ENCODE measurements at places on chromosomes 13 and 19.

- DNase-seq: no peak
Observed at GRCh38 chr13:109203587-109203986, 574.2 kb downstream of the MYO16 start.

DNA sequence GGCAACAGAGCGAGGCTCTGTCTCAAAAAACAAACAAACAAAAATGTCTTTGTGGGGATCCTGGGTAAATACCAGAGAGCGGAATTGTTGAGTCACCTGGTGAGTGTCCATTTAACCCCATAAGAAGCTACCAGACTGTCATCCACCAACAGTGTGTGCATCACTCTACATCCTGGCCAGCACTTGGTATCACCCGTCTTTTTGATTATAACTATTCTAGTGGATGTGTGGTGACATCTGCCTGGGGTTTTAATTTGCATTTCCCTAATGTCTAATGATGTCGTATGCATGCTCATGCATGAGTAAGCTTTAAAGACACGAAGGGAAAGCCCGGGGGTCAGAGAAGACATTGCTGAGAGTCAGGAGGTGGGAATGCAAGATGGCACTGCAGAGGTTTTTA, 126.7 kb upstream of the MRI1 start:
- DNase-seq: no peak

DNA sequence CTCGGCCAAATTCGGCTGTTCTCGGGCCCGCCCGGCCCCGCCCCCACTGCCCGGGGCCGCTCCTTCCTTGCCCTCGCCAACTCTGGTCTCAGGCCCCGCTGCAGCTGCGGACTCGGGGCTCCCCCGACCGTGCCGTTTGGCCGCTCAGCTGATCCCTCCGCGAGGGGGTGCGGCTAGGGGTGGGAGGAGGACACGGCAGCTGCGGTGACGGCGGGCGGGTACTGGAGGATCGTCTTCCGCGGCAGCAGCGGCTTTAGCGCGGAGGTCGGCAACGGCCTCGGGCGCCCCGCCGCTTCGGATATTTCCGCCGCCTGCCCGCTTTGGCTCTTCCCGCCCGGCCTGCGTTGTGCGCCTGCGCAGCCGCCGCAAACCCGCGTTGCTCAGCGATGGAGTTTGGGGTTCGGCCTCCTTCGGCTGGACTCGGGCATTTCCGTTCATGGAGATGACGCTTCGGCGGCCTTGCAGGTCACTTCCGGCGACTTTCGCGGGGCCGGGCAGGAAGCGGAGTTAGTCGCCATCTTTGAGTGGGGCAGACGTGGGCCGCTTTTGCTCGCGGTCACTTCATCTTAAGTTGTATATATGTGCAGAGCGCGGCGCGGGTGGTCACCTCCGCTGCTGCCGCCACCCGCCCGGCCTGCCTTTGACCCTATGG, 338 bp upstream of the UBE2M start:
- DNase-seq: peak; percentile 99

DNA sequence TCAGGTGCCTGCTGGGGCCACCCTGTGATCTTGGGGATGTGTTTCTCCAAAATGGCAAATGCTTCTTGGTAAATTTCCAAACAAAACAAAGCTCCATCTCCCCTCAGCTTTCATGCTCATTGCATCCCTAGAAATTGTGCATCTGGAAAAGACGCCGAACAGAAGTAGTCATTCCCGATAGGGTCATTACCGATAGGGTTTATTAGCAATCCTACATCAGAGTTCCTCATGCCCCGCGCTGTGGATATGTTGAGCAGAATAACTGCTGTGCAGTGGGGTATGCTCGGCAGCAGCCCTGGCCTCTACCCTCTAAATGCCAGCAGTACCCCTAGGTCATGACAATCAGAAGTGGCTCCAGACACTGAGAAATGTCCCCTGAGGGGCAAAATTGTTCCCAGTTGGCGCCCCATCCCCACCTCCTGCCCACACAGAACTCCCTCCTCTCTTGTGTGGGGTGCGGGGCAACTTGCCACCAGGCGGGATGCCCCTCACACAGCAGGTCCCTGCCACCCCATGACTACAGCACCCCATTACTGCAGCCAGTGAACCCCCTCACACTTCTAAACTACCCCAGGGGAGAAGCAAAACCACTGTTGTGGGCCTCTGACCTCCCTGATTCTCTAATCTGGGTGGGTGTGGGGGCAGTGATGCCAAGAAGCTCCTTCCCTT, 13.0 kb upstream of the SLC7A10 start:
- no peak for DNase-seq

DNA sequence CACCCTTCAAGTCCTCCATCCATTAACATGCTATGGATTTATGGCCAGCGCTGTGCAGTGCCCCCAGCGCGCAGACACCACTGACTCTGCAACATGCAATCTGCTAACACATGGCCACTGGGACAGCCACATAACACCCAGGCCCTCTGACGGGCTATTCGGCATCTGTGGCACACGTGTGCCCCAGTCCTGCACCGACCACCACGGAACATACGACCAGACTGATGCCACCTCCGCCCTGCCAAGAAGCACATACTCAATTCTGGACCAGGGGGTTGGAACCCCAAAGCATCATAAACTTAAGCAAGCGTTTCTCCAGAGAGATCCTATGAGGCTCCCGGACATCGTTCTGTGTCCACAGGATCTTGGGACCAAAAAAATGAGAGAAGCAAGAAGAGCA, 9.8 kb downstream of the STK24 start:
- no peak for DNase-seq

- no peak for DNase-seq
Observed at GRCh38 chr13:20414546-20415305, 110.9 kb downstream of the CRYL1 start.

DNA sequence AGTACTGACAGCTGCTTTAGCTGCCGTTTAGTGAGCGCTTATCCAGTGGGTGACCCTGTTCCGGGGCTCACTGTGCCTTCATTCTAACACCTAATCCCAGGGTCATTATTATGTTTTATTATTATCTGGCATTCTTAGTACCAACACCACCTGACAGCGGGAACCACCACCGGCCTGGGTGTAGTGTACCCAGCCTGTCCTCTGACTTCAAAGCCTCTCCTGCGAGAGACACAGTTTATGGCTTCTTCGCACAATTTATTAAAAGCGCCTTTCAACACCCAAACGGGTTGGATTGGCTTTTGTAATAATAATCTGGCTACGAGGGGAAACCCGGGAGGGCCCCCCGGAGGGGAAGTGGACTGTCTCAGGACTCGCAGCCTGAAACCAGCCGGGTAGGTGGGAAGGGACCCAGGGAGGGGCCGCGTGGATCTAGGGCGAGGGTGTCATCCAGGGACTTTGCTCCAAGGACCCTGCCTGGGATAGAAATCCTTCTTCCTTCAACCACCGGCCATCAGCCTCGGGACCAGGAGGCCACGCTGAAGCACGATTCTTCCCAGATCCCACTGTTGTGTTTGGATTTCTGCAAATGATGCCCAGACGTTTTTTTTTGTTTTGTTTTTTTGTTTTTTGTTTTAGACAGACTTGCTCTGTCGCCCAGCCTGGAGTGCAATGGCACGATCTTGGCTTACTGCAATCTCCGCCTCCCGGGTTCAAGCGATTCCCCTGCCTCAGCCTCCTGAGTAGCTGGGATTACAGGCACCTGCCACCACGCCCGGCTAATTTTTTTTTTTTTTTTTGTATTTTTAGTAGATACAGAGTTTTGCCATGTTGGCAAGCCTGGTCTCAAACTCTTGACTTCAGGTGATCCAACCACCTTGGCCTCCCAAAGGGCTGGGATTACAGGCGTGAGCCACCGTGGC, 1.6 kb upstream of the ZBTB7A start:
- no peak for DNase-seq

GRCh38 chr13:77345150-77345780, 18.4 kb upstream of the MYCBP2 start:
- DNase-seq: no peak

DNA sequence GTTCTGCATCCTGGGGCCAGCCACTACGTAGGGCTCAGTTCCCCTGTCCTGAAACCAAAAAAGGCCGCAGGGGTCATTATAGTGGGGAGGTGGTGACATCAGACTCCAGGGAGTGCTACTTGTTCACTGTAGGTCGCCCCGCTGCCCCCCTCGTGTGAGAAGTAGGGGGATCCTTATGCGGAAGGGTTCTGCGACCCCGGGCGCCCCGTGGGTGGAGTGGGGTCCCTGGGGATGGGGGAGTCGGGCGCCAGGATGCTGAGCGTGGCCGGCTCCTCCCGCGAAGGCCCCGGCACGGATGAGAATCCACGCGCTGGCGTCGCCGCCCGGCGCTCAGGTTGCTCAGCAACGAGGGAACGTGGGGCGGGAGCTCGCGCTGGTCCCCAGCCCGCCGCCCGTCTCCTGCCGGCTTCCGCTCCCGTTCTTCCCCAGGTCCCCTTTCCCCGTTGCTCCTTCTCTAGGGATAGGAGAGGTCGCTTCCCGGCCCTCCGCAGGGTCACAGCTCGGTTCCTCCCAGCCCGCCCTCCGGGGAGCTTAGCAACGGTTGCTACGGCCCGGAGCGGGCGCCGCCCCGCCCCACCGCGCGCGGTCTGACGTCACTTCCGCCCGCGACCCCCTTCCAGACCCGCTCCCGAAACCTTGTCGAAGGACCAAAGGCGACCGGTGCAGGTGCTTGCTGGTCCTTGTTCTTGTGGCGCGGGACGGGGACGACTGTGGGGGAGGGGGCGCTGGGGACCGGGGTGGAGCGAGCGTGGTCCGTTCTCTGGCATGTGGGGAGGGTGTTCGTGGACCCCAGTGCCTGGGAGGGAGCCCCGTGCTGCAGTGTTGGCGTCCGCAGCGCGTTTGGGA, at the start of gene NAT14:
Gene NAT14, plus strand, starts transcription at position 596 of the 846 bp plus-strand sequence. CDS start 521 bp downstream, outside the sequence.
- DNase-seq: peak; percentile 74

DNA sequence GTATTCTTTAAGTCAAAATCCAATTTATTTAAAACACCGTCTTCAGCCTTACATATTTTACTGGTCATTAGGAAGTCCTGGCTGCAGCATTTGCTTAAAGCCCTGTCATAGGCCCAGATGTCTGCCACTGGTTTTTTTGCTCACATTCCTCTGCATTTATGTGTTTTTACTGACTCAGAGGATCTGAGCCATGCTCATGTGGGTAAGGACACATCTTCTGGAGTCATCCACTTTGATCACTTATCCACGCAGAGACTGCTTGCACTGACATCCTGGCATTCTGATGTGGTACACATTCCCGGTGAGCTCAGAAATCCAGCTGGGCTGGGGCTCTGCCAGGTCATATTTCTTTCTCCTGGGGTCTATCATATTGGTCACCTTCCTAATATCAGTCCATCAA, 531.7 kb upstream of the ARGLU1 start:
- no peak for DNase-seq

GRCh38 chr13:42275506-42275905, 3.6 kb downstream of the AKAP11 start:
- no peak for DNase-seq

GRCh38 chr19:4477034-4477801, 5.1 kb downstream of the HDGFL2 start:
- no peak for DNase-seq

- DNase-seq: no peak
Observed at GRCh38 chr19:29410601-29411000, 115.2 kb upstream of the VSTM2B start.

- DNase-seq: no peak
Observed at GRCh38 chr13:25224151-25224550, 52.1 kb upstream of the AMER2 start.

GRCh38 chr19:38293281-38293680, 10.8 kb upstream of the C19orf33 start:
- no peak for DNase-seq

DNA sequence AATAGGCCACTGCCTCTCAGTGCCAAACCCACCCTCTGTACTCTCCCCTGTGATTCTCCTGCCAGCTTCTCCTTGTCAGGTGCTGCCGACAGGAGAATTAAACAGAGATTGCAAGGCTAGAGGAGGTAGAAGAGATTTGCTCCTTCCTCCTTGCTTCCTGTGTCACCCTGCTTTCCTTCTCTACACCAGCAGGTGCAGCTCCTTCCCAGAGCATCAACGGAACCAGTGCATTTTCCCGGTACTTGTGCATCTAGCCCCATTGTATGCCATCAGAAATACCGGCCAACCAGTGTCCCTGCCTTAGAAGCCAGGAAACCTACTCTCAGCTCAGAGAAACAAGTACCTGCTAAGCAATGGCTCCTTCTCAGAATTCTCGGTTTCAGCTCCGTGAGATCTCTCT, 253.2 kb downstream of the SUCLA2 start:
- no peak for DNase-seq

GRCh38 chr19:14575428-14575980, 3.6 kb upstream of the NDUFB7 start:
- no peak for DNase-seq

GRCh38 chr13:98632961-98633360, 56.1 kb upstream of the STK24 start:
- no peak for DNase-seq

GRCh38 chr13:114194853-114195252, 15.8 kb downstream of the CFAP97D2 start:
- no peak for DNase-seq

DNA sequence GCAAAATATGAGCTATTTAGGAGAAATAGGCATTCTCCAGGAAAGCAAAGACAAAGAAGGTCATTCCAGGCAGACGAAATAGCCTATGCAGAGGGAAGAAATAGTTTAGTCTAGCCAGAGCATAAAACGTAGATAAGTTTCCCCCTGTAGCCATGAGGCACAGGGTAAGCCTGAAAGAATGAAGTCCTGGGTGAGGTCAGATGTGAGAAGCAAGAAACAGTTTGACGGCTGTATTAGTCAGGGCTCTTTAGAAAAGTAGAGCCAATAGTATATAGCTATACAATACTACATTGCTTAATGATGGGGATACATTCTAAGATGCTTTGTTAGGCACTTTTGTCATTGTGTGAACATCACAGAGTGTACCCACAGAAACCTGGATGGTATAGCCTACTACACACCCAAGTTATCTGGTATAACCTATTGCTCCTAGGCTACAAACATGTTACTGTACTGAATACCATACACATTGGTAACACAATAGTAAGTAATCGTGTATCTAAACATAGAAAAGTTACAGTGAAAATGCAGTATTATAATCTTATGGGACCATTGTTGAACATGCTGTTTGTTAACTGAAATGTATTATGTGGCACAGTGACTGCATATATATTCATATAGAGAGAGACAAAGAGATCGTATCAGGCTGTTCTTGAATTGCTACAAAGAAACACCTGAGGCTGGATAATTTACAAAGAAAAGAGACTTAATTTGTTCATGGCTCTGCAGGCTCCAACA, 59.3 kb upstream of the WDFY2 start:
- no peak for DNase-seq

- no peak for DNase-seq
Observed at GRCh38 chr19:49479975-49480628, 6.1 kb downstream of the FLT3LG start.

DNA sequence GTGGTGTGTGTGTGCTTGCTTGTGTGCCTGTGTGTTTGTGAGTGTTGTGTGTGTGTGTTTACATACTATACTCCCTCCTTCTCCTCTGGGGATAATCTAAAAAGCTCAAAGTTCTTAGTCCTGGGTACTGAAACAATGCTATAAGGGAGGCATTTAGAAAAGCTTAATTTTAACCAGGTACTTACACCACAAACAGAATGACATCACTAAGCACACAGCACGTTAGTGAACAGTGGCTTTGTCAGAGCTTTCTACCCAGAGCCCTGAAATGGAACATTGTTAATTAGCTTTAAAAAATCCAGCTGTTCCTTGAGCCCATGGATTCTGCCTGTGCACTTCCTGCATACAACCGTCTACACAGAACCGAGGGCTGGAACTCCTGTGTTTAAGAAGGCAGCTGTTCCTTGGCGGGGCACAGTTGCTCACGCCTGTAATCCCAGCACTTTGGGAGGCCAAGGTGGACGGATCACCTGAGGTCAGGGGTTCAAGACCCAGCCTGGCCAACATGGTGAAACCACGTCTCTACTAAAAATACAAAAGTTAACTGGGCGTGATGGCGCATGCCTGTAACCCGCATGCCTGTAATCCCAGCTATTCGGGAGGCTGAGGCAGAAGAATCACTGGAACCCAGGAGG, 69.6 kb upstream of the RNF113B start:
- DNase-seq: no peak

Data from CD4-positive, alpha-beta T cell treated with Interleukin-15 for 1 hour (primary cell).